Hepatic stellate cell (primary cell): ENCODE measurements at places on chromosomes 5 and 9.

DNA sequence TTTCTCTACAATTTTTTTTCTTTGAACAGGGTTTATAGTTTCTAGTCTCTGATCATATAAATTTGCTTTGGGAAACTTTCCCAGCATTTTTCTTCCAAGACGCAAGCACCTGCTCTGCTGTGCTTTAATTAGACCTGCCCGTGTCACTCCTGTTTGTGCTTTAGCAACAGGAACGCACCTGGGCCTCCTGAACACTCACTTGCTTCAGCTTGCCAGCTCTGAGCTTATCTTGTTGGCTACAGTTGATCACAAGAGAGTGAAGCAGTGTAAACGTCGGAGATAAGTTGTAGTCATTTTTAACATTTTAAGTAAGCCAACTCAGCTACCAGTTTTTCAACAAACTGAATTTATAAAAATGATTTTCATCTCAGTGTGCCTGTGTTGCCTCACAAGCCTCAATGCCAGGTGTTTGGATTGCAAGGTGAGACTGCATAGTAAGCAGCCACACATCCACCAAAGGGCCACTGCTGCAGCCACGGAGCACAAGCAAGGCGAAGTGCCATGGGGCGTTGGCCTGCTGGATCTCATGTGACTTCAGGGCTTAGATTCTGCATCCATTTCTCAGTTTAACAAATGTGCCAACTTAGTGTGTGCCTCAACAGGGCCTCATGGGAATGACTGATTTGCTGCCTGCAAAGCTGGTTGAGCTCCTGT lies 166.9 kb downstream of the TRIO start:
- no peak for DNase-seq

- no peak for DNase-seq
These were observed 862.2 kb downstream of the DTWD2 start for GRCh38 chr5:118126159-118126558.

DNA sequence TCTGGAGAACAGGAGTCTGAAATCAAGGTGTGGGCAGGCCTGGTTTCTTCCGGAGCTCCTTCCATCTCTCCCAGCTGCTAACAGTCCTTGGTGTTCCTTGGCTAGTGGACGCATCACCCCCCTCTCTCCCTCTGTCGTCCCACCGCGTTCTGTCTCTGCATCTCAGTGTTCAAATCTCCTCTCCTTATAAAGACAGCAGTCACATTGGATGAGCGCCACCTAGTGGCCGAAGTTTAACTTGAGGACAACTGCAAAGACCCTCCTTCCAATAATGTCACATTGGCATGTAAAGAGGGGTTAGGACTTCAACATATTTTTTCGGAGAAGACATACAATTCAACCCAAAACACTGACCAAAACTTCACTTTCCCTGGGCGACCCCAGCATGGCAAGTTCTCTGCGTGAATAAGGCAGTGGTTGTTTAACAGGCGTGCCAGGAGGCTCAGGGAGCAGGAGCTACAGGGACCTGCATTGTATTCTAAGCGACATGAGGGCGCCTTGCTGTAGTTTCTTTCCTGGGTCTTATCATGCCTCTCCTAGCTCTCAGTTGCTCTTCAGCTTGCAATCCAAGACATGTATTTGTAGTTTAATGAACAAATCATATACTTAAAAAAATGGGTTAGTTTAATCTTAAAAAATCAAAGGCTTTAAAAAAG lies 27.9 kb upstream of the BASP1 start:
- no peak for DNase-seq

DNA sequence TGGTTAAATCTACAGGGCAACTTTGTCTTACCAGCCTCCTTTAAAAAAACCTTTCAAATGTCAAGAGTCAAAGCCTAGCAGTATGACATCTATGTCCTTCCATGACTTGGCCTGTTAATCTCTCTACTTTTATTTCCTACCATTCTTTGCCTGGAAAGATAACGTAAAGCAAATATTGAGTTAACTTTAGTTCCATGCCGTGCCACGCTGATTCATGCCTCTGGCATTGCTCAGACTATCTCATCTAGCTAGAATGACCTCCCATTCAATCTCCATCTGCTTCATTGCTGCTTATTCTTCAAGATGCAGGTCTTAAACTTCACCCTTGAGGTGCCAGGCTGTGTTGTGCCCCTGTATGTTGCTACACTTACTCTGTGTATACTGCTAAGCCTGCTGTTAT lies 729.8 kb downstream of the EFNA5 start:
- no peak for DNase-seq

DNA sequence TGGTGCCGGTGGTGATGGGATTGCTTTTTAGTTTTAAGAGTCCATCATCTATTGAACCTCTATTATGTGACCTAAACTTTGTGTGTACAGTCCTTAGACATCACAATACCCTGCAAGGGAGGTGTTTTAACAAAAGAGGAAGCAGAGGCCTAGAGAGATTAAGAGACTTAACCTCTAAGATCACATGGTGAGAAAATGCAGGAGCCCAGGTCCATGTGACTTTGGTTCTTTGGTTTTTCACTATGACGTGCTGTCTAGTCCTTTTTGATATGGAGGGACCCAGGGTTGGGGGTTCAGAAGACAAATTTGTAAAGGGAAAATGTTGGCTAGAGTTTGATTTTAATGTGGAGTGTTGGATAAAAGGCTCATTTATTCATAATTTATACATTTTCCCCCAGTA lies 34.1 kb upstream of the TRMT10B start:
- DNase-seq, result no peak
